ENCODE measurements at places on chromosomes 2 and 18.
A peak's percentile ranks its signal among the peaks of the same experiment; 100 is the strongest.

DNA sequence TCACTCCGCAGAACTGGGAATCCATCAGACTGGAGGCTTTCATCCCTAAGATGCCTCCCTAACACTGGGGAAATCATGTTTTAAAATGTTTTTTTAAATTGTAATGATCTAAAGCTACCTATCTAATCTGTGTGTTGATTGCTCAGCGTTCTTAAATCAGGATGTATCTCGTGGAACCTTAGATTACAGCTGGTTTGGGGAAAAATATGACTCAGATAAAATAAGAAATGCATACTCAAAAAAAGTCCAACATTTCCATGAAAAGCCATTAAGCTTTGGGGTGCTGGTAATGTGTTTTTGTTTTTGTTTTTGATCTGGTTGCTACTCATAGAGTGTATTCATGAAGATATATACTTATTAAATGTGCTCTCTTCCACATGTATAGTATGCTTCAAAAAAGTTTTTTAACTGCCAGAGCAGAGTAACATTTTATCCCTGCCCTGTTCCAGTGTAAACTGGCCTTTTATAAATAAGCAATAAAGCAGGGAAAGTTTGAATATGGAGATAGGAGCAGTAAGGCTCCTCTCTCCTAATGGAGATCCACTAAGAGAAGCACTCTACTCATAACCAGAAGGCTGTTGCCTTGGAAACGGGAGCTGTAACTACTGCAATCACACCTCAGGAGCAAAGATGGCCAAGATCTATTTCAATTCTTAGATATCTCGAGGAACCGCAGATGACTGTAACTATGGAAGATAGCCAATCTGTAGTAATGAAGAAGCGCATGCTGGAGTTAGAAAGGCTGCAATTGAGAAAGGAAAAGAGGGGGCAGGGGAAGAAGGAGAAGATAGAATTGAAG is 41.6 kb downstream of the ANKRD44 start:
- no peak for DNase-seq

GRCh38 chr18:80023173-80023572 is 11.1 kb upstream of the RBFA start:
- peak; percentile 37 for DNase-seq

GRCh38 chr2:52404866-52405265 is 1362.7 kb upstream of the CHAC2 start:
- no peak for DNase-seq

DNA sequence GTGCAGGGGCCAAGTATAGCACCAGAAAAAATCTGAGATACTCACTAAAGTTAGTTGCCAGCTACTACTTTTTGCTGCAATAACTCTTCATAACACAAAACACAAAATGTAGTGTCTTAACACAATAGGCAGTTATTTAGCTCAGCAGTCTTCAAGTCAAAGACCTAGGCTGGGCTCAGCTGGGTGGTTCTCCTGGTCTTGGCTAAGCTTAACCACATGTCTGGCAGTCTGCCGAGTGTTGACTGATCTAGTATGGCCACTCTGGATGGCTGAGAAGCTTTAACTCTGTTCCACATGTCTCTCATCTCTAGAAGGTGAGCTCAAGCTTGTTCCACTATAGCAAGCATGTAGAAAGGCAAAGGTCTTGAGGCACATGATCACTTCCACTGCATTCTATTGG is 451.6 kb downstream of the SOX11 start:
- no peak for DNase-seq

GRCh38 chr2:224039080-224039769 is at the start of gene SERPINE2:
TSS of gene SERPINE2 (minus strand) at chr2:224039286. CDS start at chr2:224001900, 37,386 bp downstream.
- DNase-seq: peak; percentile 67

- no peak for DNase-seq
Observed at GRCh38 chr2:133819906-133820305, 251.6 kb upstream of the NCKAP5 start.

GRCh38 chr2:240298117-240298790 is 137.2 kb upstream of the GPC1 start:
- no peak for DNase-seq

DNA sequence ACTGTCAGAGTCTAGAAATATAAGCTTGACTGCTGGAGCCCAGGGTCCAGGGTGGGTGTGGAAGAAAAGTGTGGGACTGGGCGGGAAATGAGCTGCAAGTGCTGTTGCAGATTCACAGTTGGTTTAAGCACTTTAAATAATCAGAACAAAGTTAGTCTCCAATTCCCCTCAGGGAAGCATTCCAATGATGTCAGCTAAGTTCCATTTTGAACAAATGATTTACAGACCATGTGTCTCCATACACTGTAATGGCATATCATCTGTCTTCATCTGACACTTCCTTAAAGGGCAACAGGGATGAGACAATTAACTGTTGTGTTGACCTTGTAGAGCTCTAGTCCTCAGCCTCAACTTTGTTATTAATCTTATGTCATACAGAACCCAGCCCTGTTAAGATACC is 31.5 kb upstream of the REG3A start:
- DNase-seq: no peak

DNA sequence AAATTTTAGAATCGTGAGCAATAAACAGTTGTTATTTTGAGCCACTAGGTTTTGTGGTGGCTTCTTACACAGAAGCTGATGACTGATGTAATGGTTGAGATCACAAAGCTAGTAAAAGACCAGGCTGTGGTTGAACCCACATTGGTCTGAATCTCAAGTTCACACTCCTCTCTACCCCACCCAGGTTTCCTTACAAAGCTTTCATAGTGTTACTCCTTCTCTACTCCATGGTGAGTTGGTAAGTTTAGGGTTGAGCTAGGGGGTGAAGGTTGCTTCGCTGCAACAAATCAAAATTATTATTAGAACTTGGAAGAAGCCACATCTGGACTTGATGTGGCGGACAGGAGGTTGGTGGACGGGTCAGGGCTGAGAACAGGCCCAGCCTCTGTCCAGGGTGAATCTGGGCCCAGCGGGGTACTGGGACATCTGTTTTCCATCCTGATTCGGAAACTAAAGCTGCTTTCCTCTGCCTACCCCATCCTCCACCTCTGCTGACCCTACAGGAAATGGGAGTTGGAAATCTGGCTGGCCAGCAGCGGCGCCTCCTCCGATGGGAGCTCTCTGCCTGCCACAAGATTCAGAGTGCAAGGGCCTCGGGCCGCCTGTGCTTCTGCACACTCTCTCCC is 86.3 kb downstream of the ZFP36L2 start:
- DNase-seq: no peak

DNA sequence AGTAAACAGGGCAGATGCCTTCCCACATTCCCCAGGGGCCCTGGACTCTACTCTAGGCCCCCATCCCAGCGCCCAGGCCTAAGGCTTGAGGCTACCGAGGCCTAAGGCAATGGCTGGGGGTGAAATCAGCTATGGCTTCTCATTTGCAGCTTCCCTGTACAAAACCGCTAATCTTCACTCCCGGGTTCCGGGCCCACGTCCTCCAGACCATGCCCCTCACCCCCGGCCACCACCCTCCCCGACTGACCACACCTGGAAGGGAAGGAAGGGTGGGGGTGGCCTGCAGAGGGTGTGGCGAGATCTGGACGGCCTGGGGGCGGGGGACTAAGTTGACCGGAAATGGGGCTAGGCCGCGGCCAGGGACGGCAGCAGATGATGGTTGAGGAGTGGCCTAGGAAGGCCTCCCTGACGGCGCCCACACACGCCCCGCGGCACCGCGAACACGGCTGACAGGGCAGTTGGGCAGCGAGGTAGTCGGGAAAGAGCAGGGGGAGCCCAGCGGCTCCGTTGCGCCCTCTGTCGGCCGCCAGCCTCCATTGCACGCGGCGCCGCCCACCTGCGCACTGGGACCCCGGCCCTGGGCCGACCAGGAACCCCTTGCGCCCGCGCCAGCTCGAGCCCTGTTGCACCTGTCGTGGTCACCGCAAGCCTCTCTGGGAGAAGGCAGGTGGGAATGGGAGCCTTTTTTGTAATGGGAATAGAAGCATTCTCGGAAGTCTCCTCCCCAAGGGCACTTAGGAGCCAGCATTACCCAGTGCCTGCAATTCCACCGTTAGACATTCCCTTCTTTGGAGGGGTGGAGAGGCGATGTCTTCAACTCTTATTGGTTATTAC is 117.1 kb upstream of the STPG4 start:
- DNase-seq: peak; percentile 70

- DNase-seq: no peak
Observed at GRCh38 chr18:78583739-78584458, 395.7 kb upstream of the SALL3 start.

DNA sequence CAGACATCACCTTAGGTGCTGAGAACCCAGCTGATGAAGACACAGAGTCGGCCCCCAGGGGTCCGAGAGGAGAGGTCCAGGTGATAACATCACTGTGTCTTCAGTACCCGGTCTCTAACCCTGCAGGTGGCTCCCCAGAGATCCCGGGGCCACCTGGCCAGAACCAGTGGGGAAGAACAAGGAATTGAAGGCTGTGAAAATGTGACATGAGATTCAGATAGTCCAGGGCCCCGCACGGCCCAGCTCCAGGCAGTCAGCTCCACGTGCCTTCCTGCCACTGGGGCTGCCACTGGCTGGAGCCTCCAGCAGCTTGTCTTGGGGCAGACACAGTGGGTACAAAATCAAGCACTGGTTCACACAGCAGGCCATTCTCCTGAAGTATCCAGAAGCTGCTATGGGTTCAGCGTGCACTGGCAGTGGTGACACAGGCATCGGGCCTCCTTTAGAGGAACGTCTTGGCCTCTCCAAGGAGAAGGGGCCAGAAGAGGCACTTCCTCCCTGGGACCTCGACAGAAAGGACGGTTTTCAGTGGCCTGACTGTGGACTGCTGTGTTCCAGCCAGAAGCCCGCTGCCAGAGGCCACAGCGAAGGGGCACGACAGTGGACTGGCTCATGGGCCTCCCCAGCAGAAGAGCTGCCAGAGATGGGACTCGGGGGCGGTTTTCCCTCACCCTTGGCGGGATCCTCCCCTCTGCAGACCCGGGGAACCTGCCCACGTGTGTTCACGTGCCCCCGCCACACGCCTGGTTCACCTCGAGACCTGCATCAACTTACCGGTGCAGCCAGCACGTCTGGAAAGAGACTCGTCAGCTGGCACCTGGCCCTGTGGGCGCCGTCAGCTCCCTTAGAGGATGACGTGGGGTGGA is 150.4 kb downstream of the HDAC4 start:
- no peak for DNase-seq

GRCh38 chr2:215878476-215879063 is 134.8 kb downstream of the MREG start:
- DNase-seq: no peak

GRCh38 chr2:165173215-165173614 is 30.6 kb downstream of the SCN3A start:
- DNase-seq: no peak

DNA sequence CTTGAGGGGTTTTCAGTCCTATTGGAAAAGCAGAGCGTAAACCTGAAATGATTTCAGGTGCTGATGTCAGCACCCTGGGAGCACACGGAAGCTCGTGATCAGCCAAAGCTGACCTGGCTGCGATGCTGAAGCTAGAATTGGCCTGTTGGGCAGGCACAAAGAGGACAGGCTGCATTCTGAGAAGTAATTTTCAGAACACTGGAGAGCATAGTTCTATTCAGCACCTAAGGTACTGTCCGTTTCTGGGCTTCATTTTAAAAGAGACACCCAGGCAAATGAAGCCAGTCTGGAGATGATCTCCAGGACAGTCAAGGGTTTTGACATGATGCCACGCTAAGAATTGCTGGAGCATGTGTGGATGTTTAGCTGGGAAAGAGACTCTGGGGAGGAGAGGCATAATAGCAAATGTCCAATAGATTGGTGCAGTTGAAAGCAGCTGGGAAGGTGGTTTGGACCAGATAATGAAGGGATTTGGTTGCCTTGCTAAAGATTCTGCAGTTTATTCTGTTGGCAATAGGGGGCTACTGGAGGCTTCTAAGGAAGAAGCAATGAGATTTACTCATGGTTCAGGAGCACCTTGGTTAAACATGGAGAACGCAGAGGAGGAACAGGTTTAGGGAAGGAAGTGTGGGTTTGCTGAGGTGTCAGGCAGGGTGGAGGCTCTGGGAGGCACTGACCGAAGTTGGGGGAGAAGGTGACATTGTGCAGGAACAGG is 86.6 kb downstream of the ACOXL start:
- DNase-seq: no peak

DNA sequence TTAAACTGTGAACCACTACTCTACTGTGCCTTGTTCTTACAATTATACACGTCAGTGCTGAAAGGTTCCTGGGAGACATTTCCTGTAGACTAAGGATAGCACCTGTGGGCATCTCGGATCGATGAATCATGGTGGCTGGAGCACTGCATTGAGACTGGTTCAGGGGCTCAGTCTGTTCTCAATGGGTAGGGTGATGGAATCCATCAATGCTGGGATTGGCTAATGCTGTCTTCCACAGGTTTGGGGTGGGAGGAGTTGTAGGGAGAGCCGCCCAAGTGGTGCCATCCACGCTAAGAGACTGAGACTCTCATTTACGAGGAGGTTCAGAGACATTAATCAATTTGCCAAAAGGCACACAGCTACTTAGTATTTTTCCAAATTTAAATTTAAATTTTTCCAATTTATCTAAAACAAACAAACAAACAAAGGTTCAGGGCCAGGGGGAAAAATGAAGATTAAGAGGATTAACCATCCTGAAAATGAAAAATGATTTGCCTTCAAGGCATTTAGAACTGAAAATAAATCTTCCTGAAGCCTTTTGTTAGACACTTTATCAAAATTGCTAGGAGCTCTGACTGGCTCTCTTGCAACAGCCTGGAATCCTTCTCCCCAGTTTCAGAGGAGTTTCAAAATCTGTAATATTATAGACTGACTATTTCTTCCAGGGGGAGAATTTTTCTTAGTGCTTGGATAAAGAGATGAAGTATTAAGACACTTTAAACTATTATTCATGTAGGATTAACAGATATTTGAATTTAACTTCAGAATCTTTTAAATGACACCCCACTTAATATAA is 359.2 kb downstream of the TGIF1 start:
- DNase-seq: no peak
